Sigmoid colon (tissue), 7 donors: ENCODE measurements at places on chromosomes 5 and 9. TPM values are rescaled to one million over a fixed set of nuclear protein-coding genes. Genes with fewer than 3 reads are reported as not detected.
A peak's percentile ranks its signal among the peaks of the same experiment; 100 is the strongest.

Gene LHX2
- total RNA-seq, result not detected

Gene AGXT2
- total RNA-seq, result not detected

Gene AK6
- total RNA-seq, result 32.9 TPM

Gene C9orf153
- total RNA-seq, result not detected

Gene SLC6A7
- not detected for total RNA-seq

Gene KIAA0825
- total RNA-seq, result 4.6 TPM

Gene QRFP
- total RNA-seq, result not detected

Gene CCNJL
- 0.16 TPM for total RNA-seq

Gene GEMIN5
- total RNA-seq, result 12.2 TPM

Gene LAMC3
- total RNA-seq, result 0.55 TPM

Gene PCSK5
- total RNA-seq, result 23.5 TPM

Gene RRAGA
- total RNA-seq, result 65.2 TPM

Gene FST
- 3.0 TPM for total RNA-seq

Gene GALNT12
- 16.1 TPM for total RNA-seq

Gene SMC2
- total RNA-seq, result 8.3 TPM

Gene GABRA1
- total RNA-seq, result not detected

- H3K27me3 ChIP-seq, result no peaks in the 10 kb centered on the region
- H3K4me1 ChIP-seq, result no peaks in the 10 kb centered on the region
- DNase-seq, result no peak
Measured at GRCh38 chr9:73437758-73438157, 286.1 kb downstream of the ANXA1 start.

DNA sequence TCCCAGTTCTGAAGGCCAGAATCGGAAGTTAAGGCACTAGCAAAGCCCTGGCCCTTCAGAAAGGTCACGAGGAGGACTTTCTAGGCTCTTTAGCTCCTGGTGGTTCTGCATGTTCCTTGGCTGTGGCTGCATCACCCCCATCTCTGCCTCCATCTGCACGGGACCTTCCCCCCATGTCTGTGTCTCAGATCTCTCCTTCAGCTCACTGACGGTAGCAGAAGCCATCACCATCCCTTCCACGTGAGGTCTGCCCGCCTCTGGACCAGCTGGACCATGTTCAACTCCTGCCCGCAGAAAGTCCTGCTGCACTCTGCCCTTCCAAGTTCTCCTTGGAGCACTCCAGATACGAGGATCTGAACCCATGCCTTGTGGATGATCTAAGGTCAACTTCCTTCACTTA lies 242.9 kb upstream of the IRX1 start:
- no peaks in the 10 kb centered on the region for H3K4me1 ChIP-seq
- H3K36me3 ChIP-seq, result no peaks in the 10 kb centered on the region
- no peak overlapping the region for H3K27ac ChIP-seq
- H3K27me3 ChIP-seq, result no peaks in the 10 kb centered on the region
- DNase-seq, result peak; percentile 35
- H3K4me3 ChIP-seq, result no peak overlapping the region

GRCh38 chr9:137311986-137312851 lies 10.1 kb upstream of the NRARP start:
- no peak for DNase-seq
- H3K27ac ChIP-seq, result no peak overlapping the region
- no peak overlapping the region for H3K4me3 ChIP-seq
- no peaks in the 10 kb centered on the region for H3K36me3 ChIP-seq
- H3K27me3 ChIP-seq, result peaks cover 20% of the 10 kb centered on the region

DNA sequence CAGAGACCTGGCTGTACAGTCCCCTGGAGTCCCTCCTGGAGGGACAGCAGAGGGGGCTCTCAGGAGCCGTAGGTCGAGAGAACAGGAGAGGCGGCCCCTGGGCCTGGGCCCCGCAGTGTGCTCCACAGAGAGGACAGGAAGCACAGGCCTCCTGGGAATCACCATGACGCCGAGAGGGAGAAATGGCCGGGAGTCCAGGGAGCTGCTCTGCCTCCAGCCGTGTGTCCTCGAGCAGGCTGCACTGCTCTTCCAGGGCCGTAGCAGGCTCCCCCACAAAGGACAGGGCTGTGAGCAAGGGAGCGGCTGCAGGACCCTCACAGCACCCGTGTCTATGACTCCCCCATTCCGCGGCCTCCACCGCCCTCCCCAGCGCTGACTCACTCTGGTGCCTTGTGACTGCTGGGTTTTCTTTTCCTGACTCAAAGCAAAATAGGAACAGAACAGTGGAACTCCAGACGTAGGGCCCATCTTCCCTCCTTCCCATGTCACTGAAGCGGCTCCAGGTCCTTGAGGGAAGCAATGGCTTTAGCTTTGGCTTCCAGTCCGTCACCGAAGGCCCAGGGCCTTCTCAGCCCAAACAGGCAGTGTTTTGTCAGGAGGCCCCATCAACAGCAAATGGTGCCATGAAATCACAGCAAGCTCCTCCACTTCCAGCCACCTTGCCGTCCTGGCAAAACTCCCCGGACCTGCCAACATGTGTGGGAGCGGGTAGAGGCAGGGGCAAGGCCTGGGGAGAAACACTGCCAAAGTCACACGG lies 114.2 kb downstream of the LHFPL2 start:
- H3K4me3 ChIP-seq, result no peak overlapping the region
- peak overlapping the region; percentile 15 for H3K27ac ChIP-seq
- H3K27me3 ChIP-seq, result no peaks in the 10 kb centered on the region
- peaks cover 16% of the 10 kb centered on the region for H3K4me1 ChIP-seq

GRCh38 chr9:134396258-134396742 lies 70.0 kb downstream of the RXRA start:
- H3K4me1 ChIP-seq, result peaks cover 29% of the 10 kb centered on the region
- H3K27me3 ChIP-seq, result no peaks in the 10 kb centered on the region
- DNase-seq, result no peak

- no peak overlapping the region for H3K27ac ChIP-seq
- H3K27me3 ChIP-seq, result no peaks in the 10 kb centered on the region
- DNase-seq, result no peak
- no peaks in the 10 kb centered on the region for H3K4me1 ChIP-seq
- H3K36me3 ChIP-seq, result no peaks in the 10 kb centered on the region
- H3K4me3 ChIP-seq, result no peak overlapping the region
Measured at GRCh38 chr5:164651546-164652275, 1146.3 kb downstream of the MAT2B start.

DNA sequence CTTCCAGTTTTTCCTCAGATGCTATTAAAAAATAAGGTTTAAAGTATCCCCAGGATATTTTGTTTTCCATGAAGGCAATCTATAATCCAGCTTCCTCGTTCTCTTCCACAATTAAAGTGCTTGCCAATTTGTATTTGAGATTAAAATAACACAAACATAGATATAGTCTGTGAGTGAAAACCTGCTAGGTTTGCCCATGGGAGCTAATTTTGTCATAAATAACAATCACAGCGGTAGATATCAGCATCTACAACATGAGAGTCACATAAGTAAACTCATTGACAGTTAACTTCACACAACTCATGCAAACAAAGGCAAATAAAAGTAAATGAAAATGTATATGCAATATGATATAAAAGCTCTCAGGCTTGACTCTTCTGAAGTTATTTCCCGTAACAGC lies 29.2 kb upstream of the RASGRF2 start:
- no peaks in the 10 kb centered on the region for H3K36me3 ChIP-seq
- H3K4me1 ChIP-seq, result no peaks in the 10 kb centered on the region
- no peak overlapping the region for H3K4me3 ChIP-seq
- DNase-seq, result no peak
- H3K27ac ChIP-seq, result no peak overlapping the region

DNA sequence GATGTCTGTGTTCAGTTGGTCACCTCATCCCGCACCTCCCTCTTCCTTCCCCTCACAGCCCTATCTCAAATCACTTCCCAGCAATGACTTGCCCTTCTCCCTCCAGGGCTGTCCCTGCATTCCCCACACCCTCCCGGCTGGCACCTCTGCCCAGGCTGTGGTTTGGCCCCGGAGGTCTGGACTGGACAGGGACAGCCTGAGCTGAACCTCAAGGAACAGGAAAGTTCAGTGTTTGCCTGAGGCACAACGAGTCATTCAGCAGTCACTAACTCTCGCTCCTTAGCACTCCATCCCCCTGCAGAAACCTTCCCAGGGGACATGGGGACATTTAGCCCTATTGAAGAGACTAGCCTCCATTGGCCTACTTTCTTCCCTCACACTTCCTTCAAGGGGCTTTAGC lies 58.3 kb upstream of the MAP3K1 start:
- no peak overlapping the region for H3K4me3 ChIP-seq
- no peaks in the 10 kb centered on the region for H3K36me3 ChIP-seq
- no peak for DNase-seq
- H3K27ac ChIP-seq, result no peak overlapping the region
- H3K27me3 ChIP-seq, result no peaks in the 10 kb centered on the region

DNA sequence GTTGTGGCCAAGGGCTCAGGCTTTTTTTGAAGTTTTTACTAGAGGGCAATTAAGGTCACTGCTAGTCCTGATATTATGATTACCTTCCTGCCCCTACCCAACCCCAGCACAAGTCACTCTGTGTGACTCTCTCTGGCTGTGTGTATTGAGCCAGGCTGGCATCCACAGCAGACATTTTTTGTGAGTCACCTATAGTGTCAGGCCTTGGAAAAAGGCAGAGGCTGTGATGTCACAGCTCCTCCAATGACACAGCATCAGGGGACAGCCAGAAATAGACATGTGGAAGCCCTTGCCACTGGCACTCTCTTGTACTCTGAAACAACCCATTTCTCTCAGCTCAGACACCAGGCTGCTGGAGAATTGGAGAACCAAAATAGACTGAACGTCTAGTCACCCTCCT lies 145.4 kb downstream of the NMUR2 start:
- H3K27ac ChIP-seq, result no peak overlapping the region
- H3K36me3 ChIP-seq, result no peaks in the 10 kb centered on the region
- H3K4me3 ChIP-seq, result no peak overlapping the region
- no peaks in the 10 kb centered on the region for H3K4me1 ChIP-seq
- DNase-seq, result no peak

GRCh38 chr5:6847870-6848269 lies 134.6 kb downstream of the TENT4A start:
- H3K27ac ChIP-seq, result no peak overlapping the region
- no peaks in the 10 kb centered on the region for H3K36me3 ChIP-seq
- no peak for DNase-seq
- H3K4me3 ChIP-seq, result no peak overlapping the region
- H3K27me3 ChIP-seq, result no peaks in the 10 kb centered on the region

DNA sequence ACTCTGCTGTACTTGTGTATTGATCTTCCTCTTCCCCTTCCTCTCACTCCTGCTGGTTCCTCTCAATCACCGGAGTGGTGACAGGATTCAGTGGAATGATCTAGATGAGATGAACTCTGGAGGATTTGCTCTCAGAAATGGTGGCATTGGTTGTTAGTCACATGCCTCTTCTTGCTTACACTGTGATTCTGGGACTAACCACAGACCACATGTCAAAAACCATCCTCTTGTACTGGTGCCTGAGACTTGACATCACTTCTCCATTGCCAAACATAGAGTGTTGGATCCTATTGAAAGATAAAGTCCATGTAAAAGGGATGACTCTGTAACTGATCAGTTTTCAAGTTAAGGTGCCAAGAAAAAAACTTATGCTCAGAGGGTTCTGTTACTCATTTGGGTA lies 506.5 kb downstream of the DMAC1 start:
- H3K36me3 ChIP-seq, result no peaks in the 10 kb centered on the region
- DNase-seq, result no peak
- H3K27me3 ChIP-seq, result no peaks in the 10 kb centered on the region
- no peaks in the 10 kb centered on the region for H3K4me1 ChIP-seq
- no peak overlapping the region for H3K27ac ChIP-seq

- no peak overlapping the region for H3K4me3 ChIP-seq
- DNase-seq, result no peak
- H3K36me3 ChIP-seq, result no peaks in the 10 kb centered on the region
- H3K4me1 ChIP-seq, result no peaks in the 10 kb centered on the region
- H3K27ac ChIP-seq, result no peak overlapping the region
- H3K27me3 ChIP-seq, result no peaks in the 10 kb centered on the region
Measured at GRCh38 chr5:98763001-98763630, 10.3 kb upstream of the RGMB start.

DNA sequence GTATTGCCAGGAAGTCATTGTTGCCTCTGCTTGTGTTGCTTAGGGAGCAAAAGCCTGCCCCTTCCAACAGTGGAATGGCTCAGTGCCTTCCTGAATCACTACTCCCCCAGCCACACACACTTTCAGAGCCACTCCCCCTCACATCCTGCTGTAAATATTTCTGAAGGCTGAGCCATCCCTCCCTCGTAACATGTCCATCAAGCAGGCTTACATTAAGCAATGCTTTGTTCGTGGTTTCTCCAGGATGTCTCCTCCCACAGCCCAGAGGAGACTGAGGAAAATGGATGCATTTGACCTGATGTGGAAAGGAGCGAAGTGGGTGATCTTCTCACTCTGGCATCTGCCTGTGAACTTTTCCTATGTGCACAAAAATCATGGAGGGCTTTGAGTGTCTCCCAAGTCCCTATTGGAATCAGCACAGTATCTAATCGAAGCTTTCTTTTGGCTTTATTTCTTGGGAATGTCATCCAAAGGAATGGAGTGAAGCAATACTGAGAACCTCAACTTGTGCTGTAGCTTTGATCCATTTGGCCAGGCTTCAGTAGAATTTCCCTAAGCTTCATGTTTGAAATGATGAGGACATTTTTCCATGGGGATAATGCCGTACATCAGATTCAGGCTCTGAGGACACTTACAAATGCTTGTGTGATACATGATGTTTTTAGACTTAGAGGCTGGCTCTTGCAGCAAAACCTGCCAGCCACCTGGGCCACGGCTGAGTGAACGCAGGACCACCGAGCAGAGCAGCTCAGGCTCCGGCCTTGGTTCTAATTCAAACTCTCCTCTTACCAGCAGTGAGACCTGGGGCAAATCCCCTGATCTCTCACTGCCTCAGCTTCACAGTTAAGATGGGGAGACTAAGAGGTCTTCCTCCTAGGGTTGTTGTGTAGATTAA lies 389.1 kb downstream of the ENC1 start:
- H3K27me3 ChIP-seq, result no peaks in the 10 kb centered on the region
- H3K4me3 ChIP-seq, result no peak overlapping the region
- H3K27ac ChIP-seq, result peak overlapping the region; percentile 50
- peaks cover 17% of the 10 kb centered on the region for H3K4me1 ChIP-seq
- DNase-seq, result peak; percentile 80
